T1000 (cell line): ENCODE measurements at places on chromosomes 1 and 21.

GRCh38 chr1:225897595-225898514 is 8.9 kb upstream of the LEFTY1 start:
- DNase-seq, result no peak

GRCh38 chr1:228839656-228840055 is 104.4 kb downstream of the RHOU start:
- DNase-seq, result no peak

DNA sequence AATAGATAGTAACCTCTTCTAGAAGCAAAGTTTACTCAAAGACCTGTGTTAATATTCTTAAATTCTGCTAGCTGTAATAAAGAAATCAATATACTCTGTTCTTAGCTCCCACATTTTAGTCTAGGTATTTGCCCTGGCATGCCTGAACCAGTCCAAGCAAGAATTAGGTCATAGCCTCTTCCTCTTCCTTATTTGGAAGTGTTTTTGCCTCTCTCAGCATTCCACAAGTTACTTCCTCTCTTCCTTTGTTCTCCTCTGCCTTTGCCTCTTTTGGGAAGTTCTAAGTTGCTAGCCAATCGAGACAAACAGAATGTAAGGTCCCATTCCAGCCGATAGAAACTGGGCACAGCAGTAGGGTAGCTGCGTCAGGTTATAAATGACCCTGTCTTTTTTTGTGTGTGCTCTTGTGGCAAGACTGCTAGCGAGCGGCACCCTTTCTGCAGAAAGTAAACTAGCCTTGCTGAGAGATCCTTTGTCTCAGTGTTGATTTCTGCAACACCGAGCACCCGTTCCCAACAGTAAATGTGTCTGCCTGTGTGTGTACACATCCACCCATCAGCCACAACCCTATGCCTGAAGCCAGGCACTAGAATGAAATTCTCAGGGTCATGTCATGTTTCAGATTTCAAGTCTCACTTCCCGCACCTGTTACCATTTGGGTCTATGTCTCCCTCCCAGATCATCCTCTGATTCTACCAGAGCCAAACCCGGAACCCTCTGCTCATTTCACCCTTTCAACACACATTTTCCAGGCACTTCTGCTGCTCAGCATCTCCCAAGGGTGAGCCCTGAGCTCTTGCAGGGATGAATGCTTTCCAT is 37.5 kb downstream of the LRRC3 start:
- DNase-seq, result no peak

- DNase-seq, result peak; percentile 23
Observed at GRCh38 chr1:174058624-174059023, 36.5 kb upstream of the RC3H1 start.

DNA sequence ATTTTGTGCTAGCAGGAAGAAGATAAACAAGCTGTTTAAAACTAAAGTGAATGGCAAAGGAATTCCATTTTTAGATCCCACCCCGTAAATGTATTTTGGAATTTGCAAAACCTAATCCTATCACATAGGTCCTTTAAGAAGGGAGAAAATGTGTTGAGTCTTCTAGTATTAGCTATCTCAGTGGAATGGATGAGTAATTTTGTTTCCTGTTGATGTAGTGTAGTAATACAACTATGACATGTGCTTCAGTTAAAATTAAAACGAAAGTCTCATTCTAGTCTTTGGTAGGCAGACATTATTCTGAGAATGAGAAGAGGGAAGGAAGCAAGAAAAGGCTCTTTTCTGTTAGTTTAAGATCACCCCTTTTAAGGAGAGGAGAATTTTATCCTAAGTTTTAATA is 265.9 kb upstream of the C1orf105 start:
- no peak for DNase-seq

- no peak for DNase-seq
Observed at GRCh38 chr1:72481420-72481970, 199.2 kb upstream of the NEGR1 start.

GRCh38 chr1:225906467-225906866 is 17.5 kb upstream of the LEFTY1 start:
- no peak for DNase-seq

DNA sequence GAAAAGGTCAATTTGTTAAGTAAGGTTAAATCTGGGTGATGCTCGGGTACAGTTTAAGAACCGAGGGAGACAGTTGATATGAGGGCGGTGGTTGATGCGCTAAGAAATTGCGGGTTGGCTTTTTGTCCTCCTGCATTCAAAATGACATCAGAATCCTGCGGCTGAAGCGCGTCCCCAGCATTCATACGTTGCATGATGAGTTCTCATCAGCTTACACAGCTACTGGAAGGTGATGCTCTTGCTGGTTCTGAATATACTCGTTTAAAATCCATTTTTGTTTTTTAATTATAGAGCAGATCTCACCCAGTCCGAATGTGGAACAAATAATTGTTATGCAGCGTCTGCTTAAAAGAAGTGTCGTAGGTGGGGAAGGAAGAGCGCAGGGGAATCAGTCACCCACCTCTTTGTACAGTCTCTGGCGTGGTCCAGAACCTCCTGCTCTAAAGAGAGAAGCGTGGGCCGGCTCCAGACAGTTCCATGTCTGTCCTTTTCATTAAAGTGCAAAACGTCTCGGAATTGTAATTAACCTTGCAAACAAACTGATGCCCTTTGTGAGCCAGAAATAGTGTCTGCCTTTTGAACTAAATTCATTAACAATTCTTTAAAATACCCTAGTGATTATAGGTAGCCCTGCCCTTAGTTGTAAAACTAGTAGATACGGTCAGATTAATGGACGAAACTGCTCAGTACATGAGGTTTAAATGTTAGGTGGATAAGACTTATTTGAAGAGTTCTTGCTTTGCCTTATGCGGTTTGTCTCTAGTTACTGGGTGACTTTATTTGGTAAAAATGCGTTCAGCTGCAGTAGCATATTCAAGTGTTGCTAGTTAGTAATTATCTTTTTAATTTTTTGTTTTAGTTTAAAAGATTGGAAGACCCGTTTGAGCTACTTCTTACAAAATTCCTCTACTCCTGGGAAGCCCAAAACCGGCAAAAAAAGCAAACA is 741 bp downstream of the RGS2 start:
- DNase-seq, result no peak

GRCh38 chr1:221272940-221273339 is 393.7 kb downstream of the HLX start:
- DNase-seq, result no peak

DNA sequence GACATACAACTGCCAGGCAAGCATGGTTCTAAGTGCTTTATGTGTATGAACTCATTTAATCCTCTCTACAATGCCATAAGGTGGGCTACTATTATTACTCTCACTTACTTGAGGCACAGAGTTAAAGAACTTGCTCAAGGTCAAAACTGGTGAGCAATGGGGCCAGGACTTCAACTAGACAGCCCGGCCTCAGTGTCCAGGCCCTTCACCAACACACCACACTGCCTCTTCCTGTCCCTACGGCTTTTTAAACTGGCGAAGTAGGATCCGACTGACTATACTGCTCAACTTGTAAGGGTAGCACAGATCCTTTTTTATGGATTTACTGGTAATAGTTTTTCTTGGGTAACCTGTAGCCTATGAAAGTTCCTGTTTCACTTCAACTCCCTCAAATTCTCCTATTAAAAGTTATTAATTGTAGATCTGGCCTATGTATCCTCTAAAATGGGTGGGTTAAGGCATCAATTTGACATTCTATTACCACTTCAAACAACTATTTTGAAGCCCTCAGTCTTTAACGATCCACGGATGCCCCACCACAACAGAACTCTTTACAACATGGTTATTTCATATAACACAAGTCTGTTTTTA is 4.3 kb downstream of the ERRFI1 start:
- no peak for DNase-seq

GRCh38 chr1:162117039-162117774 is 47.7 kb downstream of the NOS1AP start:
- DNase-seq, result no peak

DNA sequence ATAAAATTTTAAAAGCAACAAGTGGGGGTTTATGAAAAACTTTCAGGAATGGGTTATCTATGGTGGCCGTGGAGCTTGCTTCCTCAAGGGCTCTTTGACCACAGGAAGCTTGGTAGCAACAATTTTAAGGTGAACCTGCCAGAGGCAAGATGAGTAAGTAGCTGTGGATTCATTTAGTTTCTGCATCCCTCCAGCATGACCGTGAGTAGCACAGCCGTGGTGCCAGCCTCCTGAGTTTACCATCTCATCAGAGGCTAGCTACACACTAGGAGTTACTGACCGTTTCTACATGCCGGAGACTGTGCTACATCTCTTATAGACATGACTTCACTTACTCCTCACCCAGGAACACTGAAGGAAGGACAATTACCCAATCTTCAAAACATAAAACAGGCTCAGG is 30.1 kb upstream of the PLEKHG5 start:
- peak; percentile 36 for DNase-seq

GRCh38 chr1:81174811-81175476 is 625.8 kb upstream of the ADGRL2 start:
- peak; percentile 89 for DNase-seq

DNA sequence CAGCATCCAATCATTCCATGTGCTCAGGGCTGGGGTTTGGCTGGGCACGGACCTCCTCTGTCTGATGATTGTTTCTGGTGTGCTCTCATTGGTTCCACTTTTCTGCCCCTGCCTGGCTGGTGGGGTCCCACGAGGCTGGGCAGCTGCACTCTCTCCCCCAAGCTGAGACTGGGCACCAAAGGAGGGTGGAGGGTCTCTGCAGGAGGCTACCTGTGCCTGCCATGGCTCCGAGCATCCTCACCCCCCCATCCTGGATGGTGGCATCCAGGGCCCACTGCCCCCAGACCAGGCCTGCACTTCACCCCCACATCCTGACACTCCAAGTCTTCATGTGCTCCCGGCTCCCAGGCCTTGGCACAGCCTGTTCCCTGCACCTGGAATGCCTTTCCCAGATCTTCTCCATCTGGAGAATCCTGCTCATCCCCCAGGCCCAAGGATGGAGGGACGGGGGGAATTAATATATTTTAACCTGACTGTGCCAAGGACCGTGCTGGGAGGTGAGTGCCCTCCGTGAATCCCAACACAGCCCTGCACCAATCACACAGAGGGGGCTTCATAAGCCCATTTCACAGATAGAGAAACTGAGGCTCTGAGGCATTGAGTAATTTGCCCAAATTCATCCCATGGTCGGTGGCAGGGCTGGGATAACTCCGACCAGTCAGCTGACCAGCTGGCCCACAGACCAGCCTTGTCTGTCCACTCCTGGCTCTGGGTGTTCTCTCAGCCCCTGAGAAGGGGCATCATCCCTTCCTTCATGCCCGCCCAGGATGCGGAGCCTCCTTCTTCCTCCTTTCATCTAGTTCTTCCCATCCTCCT is 403.4 kb downstream of the MATN1 start:
- DNase-seq, result no peak

DNA sequence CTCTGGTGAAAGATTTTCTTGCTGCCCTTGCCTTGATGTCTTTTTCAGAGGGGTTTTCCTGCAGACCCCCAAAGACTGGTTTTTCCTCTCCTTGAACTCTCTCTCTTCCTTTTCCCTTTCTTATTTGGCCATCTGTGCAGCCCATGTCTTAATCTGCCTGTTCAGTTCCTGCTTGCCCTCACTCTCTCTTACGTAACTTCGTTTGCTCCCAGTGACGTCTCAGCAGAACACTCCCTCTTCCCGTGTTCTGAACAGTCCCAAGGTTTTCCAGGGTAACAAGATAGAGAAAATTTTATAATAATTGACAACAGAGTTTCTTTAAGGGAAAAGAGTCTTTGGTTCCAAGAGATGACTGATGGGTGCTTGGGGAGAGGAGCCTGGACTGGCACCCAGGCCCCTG is 109.1 kb upstream of the LMO4 start:
- DNase-seq, result no peak

- no peak for DNase-seq
Observed at GRCh38 chr1:226945106-226945857, 5.2 kb downstream of the COQ8A start.

DNA sequence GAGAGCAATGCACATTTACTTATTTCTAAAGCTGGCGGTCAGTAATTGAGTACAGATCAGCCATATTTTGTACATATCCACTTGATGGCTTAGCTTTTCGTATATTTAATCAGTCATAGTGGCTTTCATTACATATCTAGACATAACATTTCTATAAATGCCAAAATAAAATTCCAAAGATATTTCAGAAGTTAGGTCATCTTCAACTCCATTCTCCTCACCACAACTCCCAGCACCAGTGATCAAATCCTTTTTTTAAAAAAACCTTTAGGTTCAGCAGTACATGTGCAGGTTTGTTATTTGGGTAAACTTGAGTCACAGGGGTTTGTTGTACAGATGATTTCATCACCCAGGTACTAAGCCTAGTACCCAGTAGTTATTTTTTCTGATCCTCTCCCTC is 53.9 kb upstream of the GNG4 start:
- no peak for DNase-seq

- no peak for DNase-seq
Observed at GRCh38 chr1:55713516-55713915, 498.4 kb upstream of the USP24 start.

DNA sequence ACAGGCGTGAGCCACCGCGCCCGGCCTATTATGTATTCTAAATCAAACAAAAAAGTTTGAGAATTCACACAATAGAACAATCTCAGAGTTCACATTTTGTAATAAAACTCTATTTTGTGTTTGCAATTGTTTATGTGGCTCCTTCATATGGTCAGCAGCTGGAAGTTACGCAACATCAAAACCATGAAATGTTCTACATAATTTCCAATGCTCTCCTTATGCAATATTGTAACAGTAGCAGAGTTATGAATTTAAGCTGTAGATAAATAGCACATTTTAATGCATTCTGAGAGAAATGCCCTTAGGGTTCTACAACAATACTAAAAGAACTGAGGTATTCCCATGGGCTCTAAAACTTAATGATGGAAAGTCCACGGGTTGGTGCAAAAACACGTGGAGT is 62.3 kb upstream of the COL11A1 start:
- no peak for DNase-seq

- no peak for DNase-seq
Observed at GRCh38 chr1:27887215-27888021, 15.1 kb downstream of the THEMIS2 start.
